ENCODE measurements at places on chromosomes 13 and 19.

DNA sequence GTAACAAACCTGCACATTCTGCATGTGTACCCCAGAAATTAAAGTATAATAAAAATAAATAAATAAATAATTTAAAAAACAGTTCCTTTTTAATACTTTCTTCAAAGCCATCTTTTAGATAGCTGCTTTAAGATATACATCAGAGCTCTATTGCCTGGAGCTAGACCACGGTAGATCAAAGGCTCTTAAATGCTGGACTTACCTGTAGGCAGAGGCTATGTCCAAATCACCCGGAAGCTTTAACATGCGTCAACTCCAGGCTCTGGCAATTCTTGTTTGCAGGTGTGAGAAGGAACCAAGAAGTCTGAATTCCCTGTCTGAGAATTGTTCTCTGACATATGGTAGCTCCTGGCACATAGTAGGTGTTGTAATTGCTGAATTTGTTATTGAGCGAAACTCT, 1.6 kb upstream of the METTL21C start:
- no peak for DNase-seq

GRCh38 chr19:1279782-1280341, 4.5 kb downstream of the FAM174C start:
- peak; percentile 67 for DNase-seq

DNA sequence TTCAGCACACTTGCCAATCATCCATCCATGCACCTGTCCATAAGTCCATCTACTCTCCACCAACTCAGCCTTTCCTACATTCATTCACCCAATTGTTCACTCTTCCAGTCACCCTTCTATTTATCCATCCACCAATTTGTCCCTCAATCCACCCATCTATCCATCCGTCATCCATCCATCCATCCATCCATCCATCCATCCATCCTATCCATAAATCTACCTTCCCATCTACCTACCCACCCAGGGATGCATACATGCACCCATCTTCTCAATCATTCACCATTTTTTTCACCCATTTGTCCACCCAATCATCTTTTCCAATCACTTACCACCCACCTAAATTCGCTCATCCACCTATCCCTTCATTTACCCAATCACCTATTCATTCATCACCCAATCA, 14.6 kb upstream of the CEACAM20 start:
- no peak for DNase-seq

- peak; percentile 97 for DNase-seq
These were observed at the start of gene TGFB1 for GRCh38 chr19:41353466-41354342. TGFB1 (minus strand) TSS chr19:41353922; CDS start chr19:41353044, 878 bp downstream.

- no peak for DNase-seq
These were observed 8.1 kb downstream of the ISYNA1 start for GRCh38 chr19:18429717-18430416.

Data from activated CD4-positive, alpha-beta T cell treated with anti-CD3 and anti-CD28 coated beads for 4 hours (primary cell).